ENCODE measurements at places on chromosomes 12 and 14.

- DNase-seq: no peak
These were observed 2.7 kb upstream of the LAG3 start for GRCh38 chr12:6769666-6770065.

- peak; percentile 76 for DNase-seq
These were observed 10.1 kb upstream of the RTRAF start for GRCh38 chr14:51979088-51979709.

DNA sequence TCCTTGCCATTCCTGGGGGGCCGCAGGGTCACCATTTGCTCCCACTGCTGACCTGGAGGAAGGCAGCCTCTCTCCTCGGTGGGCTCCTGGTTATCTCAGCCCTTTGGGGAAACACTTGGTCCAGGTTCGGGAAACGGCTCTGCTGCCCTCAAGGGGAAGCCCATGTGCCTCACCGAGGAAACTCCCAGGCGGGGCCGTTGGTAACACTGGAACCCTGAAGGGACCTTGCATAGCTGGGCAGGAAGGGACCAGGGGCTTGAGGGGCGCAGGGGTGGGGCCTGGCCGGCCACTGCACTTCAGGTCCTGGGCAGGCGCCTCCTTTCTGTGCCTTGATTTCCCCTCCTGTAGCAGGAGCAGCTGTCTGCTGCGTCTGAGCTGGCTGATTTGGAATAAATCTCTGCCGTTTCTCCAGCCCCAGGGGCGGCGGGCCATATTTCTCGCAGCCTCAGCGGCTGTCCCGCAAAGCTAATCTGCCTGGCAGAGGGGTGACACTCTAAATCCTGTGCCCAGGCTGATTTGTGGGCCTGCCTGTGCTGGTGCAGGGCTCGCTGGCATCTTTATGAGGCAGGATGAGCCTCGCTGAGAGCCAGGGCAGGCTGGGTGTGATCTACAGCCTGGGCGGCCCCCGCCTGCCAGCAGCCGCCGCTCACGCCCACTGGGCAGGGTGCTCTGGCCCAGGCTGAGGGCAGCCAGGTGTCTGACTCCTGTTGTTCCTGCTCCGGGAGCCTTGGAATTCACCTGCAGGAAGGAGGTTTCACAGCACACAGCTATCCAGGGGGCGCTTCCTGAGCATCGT lies 49.7 kb downstream of the KIF26A start:
- no peak for DNase-seq

DNA sequence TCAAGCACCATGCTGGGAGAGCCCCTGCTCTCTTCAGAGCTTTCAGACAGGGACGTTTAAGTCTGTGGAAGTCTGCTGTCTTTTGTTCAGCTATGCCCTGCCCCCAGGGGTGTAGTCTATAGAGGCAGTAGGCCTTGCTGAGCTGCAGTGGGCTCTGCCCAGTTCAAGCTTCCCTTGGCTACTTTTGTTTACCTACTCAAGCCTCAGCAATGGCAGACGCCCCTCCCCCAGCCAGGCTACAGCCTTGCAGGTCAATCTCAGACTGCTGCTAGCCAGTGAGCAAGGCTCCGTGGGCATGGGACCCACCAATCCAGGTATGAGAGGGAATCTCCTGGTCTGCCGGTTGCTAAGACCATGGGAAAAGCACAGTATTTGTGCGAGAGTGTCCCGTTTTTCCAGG lies 37.4 kb upstream of the C12orf71 start:
- no peak for DNase-seq
